ENCODE measurements at places on chromosomes 6 and 20. TPM values are rescaled to one million over a fixed set of nuclear protein-coding genes. Genes with fewer than 3 reads are reported as not detected.

PPP1R18 gene
- total RNA-seq, result 41.7 TPM

RIPPLY2 gene
- total RNA-seq, result not detected

AGER gene
- 0.85 TPM for total RNA-seq

NKX2-2 gene
- not detected for total RNA-seq

BPI gene
- total RNA-seq, result not detected

ANGPT4 gene
- not detected for total RNA-seq

MAPK13 gene
- 5.6 TPM for total RNA-seq

NT5E gene
- 96.7 TPM for total RNA-seq

SNAP91 gene
- 0.51 TPM for total RNA-seq

COQ3 gene
- 4.0 TPM for total RNA-seq

FAM83B gene
- total RNA-seq, result not detected

AIF1 gene
- not detected for total RNA-seq

- DNase-seq, result peak; percentile 58
Measured at GRCh38 chr6:161429921-161430490, 156.1 kb upstream of the AGPAT4 start.

DNA sequence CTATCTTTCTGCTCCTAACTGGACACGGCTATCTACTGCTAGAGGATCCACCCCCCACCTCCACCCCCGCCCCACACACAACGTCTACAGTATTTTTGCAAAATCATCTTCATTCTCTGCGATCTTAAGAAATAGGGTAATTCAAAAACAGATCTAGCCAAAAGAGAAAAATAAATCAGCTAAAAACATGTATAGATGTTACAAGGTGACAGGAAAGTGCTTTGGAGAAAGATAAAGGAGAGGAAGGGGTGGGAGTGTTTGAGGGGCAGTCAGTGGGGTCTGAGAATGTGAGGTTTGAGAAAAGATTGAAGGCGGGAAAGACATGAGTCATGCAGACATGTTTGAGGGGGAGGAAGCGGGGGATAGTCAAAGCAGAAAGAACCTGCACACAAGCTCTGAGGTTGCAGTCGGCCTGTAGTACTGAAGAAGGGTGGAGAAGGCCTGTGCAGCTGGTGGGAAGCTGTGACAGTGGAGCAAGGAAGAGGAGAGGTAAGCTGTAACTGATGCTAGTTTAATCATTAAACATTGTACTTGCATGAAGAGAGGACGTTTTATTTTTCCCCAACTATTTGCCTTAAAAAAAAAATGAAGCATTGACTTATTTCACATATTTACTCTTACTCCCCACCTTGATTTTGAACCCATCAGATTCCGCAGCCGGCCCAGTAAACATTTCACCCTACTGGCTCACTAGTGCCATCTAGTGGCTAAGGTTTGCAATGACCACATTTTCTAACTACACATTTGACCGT lies 332.6 kb downstream of the ADGRB3 start:
- DNase-seq, result peak; percentile 54

DNA sequence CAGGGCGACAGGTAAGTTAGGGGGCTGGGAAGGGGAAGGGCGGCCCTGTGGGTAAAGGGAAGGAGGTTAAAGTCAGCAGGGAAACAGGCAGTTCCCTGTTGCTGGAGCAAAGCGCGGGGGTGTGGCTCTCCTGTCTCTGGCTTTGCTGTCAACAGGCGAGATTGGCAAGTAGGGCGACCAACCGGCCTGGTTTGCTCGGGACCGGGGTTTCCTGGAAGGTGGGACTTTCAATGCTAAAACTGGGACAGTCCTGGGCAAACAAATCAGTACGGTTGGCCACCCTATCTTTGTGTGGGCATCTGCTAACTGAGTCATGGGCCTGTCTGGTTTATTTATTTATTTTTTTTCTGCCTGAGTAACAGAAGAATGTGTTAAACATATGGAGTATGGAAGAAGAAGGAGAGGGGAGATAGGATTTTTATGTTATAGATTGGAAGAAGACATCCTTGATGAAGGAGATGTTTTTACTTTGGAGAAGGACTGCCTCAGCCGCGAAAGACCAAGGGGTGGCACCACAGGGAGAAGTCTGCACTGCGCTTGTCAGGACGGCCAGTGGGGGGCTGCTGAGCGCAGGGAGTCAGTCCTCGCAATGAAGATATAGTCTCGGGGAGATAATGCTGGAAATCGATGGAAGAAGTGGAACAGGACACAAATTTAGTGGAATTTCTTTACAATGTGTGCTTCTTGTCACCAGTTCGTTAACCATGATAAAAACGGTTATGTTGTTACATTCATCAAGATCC lies 43.4 kb upstream of the ESR1 start:
- peak; percentile 89 for DNase-seq

DNA sequence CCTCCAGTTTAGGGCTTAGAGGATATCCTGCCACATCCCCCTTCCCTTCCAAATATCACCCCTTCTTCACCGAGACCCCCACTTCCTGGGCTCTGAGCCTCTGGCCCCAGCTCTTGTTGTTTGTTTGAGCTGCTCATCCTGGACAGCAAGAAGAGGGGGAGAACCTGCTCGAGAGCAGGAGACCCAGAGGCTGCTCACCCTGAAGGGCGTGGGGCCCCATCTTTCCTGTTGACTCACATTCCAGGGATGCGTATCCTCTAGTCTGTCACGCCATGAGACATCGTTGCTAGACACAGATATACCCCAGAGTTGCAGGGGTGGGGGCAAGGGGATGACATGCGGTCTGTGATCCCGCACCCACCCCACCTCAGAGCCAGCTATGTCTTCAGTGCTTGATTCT lies 5.7 kb upstream of the TNXB start:
- DNase-seq, result no peak

GRCh38 chr6:137722749-137723272 lies 144.2 kb upstream of the TNFAIP3 start:
- no peak for DNase-seq

GRCh38 chr6:17178326-17178725 lies 76.5 kb downstream of the STMND1 start:
- DNase-seq, result no peak

- peak; percentile 83 for DNase-seq
Measured at GRCh38 chr6:4281341-4282293, 146.2 kb upstream of the ECI2 start.

DNA sequence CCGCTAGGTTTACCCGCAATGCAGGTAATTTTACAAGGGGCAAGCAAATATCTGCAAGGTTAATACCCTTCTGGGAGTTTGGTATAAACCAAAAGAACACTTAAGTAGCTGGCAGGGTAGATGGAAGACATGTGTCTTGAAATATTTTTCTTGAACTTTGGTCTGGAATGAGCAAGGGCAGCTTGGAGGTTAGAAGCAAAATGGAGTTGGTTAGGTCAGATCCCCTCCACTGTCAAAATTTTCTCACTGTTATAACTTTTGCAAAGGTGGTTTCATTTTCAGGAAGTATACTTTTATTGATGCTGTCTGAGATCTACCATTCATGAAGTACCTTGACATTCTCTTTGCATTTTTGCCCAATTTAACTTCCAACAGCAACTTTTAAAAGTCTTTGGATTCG lies 13.3 kb upstream of the KIAA1586 start:
- no peak for DNase-seq

- DNase-seq, result peak; percentile 73
Measured at GRCh38 chr20:36836591-36837269, 39.2 kb upstream of the TLDC2 start.

- DNase-seq, result no peak
Measured at GRCh38 chr6:10262505-10262904, 152.4 kb downstream of the TFAP2A start.

GRCh38 chr6:143556529-143556928 lies 45.0 kb upstream of the FUCA2 start:
- no peak for DNase-seq

GRCh38 chr20:24966317-24967012 lies 17.4 kb downstream of the CST7 start:
- no peak for DNase-seq

DNA sequence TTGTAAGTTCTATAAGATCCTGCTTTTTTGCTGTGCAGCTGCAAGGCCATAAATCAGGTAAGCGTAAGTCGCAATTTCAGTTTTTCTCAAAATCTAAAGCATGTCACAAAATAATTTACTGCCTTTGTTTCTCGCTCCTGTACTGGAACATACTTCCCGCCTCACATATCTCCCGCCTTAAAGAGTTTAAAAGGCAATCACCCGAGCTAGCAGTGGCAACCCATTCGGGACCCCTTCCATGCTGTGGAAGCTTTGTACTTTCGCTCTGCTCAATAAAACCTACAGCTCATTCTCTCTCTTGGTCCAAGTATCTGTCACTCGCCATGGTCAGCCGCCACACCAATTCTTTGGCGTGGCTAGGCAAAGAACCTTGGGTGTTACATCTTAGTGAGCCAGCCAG lies 34.0 kb downstream of the CEP85L start:
- DNase-seq, result no peak

GRCh38 chr6:149474108-149474935 lies 10.5 kb downstream of the ZC3H12D start:
- DNase-seq, result no peak

DNA sequence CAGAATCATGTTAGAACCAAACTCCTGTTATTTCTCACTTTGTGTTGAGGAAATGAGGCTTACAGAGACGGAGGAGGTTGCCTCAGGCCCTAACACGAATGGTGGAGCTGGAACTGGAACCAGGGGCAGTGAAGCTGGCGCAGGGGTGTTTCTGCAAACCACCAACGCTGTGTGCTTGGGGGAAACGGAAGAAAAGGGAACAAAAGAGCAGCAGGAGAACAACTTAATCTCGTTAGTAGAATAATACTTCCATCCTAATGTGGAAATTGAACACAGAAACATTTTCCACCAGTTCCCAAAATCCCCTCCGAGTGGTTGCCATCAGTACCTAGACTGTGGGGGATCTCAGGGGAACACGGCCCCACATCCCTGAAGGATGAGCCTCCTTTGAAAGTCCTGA lies 103.4 kb upstream of the FRMD1 start:
- DNase-seq, result no peak

GRCh38 chr6:2102966-2103365 lies 142.4 kb downstream of the GMDS start:
- no peak for DNase-seq

DNA sequence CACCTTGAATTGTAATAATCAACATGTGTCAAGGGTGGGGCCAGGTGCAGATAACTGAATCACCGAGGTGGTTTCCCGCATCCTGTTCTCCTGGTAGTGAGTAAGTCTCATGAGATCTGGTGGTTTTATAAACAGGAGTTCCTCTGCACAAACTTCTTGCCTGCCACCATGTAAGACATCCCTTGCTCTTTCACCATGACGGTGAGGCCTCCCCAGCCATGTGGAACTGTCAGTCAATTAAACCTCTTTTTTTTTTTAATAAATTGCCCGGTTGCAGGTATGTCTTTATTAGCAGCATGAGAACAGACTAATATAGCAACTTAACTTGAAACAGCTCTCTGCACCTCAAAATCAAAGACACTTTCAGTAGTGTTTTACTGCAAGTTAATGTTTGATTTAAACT lies 121.6 kb downstream of the OGFRL1 start:
- no peak for DNase-seq

- no peak for DNase-seq
Measured at GRCh38 chr6:156889469-156889868, 112.3 kb downstream of the ARID1B start.

GRCh38 chr6:126795161-126795560 lies 323.3 kb upstream of the RSPO3 start:
- no peak for DNase-seq
